ENCODE measurements at places on chromosomes 12 and 14. TPM values are rescaled to one million over a fixed set of nuclear protein-coding genes. Genes with fewer than 3 reads are reported as not detected.
A peak's percentile ranks its signal among the peaks of the same experiment; 100 is the strongest.

- DNase-seq: no peak
These were observed 20.8 kb upstream of the MLXIP start for GRCh38 chr12:122057769-122058168.

DNA sequence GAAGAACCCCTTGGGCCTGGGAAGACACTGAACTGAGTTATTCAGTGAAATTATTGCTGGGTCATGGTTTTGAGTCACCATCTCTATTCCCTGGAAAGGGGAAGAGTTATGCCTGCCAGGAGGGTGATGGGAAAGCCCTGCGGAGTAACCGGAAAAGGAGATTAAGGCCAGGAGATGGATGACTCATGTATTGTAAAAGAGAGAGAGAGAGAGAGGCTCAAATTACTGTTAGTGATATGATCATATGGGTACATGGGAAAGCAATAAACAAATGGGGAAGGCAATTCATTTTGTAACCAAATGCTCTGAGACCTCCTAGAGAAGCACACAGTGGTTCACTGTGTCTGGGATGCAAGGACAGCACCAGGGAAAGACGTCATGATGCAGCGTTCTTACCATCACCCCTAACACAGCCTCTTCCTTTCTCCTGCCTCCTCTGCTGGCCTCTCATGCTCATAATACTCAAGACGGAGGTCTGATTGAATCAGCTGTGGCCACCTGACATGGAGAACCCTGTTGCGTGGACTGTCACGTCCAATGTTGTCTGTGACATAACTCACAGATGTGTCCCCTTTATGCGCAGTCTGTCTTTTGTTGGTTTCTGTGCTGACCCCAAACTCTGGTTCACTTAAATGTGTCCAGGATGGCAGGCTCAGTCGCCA lies 243.7 kb downstream of the TMEM132D start:
- peak; percentile 89 for DNase-seq

- no peak for DNase-seq
These were observed 199.8 kb upstream of the PDZRN4 start for GRCh38 chr12:40988355-40988754.

- DNase-seq: no peak
These were observed 226.7 kb downstream of the FUT8 start for GRCh38 chr14:65639216-65639615.

DNA sequence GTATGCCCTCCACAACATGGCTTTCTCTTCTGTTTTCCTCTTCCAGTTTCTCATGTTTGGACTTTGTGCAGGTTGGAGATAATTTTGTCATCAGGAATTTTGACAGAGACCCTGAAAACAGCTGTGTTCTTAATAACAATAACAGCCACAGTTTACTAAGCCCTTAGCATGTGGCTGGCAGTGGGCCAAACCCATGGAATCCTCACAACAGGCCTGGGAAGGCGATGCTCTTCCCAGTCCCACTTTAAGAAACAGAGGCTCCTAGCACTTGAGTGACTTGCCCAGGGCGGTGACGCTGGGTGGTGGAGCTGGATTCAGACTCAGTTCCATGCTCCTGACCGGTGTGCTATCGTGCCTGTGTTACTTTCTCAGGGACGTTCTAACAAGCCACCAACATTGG lies 20.1 kb upstream of the PLEKHG3 start:
- no peak for DNase-seq

TAS2R10 gene
- not detected for total RNA-seq

FOXN3 gene
- 5.2 TPM for total RNA-seq

FZD10 gene
- 0.04 TPM for total RNA-seq

GRCh38 chr12:80018119-80018518 lies 81.2 kb upstream of the OTOGL start:
- no peak for DNase-seq

DNA sequence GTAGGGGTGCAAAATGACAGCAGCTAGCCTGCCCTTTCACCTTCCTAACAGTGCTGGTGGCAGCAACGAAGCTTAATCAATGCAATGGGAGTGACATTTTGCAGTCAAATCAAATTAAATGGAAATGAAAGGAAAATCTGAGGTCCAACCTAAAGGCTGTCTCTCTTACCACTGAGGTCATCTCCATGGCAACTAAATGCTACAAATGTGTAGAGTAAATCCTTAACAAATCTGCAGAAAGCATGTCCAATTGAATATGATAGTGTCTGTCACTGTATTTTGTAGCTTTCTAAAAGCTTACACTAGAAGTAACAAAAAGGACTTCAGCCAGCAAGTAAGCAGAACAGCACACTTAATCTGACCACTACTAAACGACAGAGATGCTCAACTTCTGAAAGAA lies 488.8 kb downstream of the BCAT1 start:
- no peak for DNase-seq

GRCh38 chr12:50803230-50803875 lies 39.4 kb upstream of the TMPRSS12 start:
- no peak for DNase-seq

PRIMA1 gene
- total RNA-seq: 0.04 TPM

GRCh38 chr14:80602946-80603345 lies 338.6 kb downstream of the CEP128 start:
- no peak for DNase-seq

DNA sequence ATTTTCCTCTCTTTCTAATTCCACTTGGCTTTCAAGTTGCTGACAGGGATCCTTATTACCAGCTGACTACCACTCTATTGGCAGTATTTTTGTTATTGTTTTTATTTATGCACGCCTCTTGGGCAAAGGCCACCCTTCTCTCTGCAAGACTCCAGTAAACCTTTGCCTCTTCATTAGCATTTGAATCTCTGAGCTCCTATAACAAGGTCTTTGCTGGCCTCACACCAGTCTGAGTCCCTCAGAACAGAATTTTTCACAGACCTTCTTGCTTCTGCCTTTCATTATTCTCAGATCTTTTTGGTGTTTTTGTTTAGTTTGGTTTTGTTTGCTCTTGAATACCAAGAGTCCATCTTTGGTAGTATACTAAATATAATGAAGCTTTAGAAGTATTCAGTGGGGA lies 145.9 kb downstream of the PDZRN4 start:
- DNase-seq: no peak

GRCh38 chr12:49565406-49566265 lies 2.3 kb downstream of the MCRS1 start:
- DNase-seq: no peak

DNA sequence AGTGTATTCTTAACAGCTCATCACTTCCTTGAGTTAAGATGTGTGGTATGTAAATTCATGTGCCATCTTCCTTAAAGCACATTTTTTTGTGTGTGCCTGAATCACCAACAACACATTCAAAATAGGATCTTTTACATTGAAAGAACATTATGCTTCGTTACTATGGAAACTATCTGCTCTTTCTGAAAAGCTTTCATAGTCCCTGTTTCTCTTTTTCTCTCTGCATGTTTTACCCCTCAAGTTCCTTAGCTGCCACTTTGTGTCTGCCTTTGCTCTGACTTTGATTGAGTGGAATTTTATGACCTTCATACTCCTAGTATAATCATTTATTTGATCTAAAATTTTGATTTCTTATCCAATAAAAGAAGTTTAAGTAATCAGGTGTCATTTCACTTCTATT lies 880.3 kb upstream of the FOXG1 start:
- DNase-seq: no peak

- peak; percentile 59 for DNase-seq
These were observed 887.0 kb downstream of the TMTC2 start for GRCh38 chr12:83573671-83574070.

- no peak for DNase-seq
These were observed 161.3 kb upstream of the CCND2 start for GRCh38 chr12:4112290-4112689.

DNA sequence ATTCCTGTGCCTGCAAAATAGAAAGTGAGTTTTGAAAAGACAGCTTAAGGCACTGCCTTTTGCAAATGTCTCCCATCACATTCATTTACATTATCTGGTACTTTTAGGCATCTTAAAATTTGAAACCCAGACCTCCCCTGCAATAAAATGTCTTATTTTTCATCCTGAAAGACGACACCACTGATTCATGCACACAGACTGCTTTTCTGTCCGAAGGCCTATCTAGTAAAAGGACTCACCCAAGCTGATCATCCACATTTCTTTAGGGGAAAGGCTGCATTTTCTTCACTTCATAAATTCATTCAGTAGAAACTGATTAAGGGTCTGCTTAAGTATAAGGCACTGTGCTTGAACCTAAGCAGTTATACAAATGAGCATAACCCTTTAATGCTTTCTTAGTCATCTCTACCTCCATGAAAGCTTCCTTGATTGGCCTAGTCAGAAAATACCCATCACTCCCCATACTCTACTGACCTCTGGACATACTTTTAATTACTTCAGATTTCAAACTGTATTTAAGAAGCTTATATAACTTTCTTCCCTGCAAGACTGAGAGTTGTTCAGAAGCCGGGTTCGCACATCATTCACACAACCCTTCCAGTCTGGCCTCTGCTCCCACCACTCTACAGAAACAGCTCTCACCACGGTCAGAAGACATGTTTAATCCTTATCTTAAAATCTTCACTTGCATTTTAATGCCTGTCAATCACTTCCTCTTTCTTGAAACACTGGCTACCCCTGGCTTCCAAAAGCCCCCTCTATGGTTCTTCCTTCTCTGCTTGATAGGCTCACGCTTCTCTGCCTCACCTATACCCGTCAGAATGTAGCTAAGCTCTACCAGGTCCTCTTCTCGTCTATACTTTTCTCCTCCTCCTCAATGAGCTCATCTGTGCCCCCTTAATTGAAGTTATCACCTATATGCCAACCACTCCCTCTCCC lies 288.6 kb downstream of the MED13L start:
- DNase-seq: no peak

- no peak for DNase-seq
These were observed 161.8 kb downstream of the EFCAB11 start for GRCh38 chr14:89792489-89793366.

GRCh38 chr14:57979376-57980048 lies 113.6 kb upstream of the SLC35F4 start:
- no peak for DNase-seq

GRCh38 chr14:68786491-68787091 lies 6.3 kb downstream of the ZFP36L1 start:
- peak; percentile 47 for DNase-seq

- DNase-seq: peak; percentile 13
These were observed 414.8 kb downstream of the SLC6A15 start for GRCh38 chr12:84497819-84498218.

GRCh38 chr12:50004696-50005095 lies 20.6 kb downstream of the RACGAP1 start:
- DNase-seq: no peak

- no peak for DNase-seq
These were observed 10.7 kb downstream of the DDX47 start for GRCh38 chr12:12823811-12824210.

DNA sequence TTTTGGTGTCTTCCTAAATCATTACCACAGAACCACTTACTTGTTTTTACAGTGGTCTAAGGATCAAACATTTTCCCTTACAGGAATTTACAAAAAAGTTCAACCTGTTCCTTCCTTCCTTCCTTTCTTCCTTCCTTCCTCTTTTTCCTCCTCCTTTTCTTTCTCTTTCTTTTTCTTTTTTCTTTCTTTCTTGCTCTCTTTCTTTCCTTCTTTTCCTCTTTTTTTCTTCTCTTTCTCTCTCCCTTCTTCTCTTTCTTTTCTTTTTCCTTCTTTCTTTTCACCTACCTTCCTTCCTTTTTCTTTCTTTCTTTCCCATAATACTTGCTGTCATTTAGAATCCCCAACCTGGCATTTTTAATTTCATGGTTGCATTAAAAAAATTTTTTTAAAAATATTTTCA lies 59.2 kb upstream of the PPP4R3A start:
- no peak for DNase-seq

ASB2 gene
- not detected for total RNA-seq

GRCh38 chr14:93720981-93721483 lies 67.3 kb downstream of the PRIMA1 start:
- DNase-seq: no peak

- no peak for DNase-seq
These were observed 5.9 kb upstream of the RCOR1 start for GRCh38 chr14:102586420-102587104.

GRCh38 chr12:104704224-104704779 lies 247.6 kb downstream of the CHST11 start:
- DNase-seq: no peak

C1QL4 gene
- total RNA-seq: 3.8 TPM

DNA sequence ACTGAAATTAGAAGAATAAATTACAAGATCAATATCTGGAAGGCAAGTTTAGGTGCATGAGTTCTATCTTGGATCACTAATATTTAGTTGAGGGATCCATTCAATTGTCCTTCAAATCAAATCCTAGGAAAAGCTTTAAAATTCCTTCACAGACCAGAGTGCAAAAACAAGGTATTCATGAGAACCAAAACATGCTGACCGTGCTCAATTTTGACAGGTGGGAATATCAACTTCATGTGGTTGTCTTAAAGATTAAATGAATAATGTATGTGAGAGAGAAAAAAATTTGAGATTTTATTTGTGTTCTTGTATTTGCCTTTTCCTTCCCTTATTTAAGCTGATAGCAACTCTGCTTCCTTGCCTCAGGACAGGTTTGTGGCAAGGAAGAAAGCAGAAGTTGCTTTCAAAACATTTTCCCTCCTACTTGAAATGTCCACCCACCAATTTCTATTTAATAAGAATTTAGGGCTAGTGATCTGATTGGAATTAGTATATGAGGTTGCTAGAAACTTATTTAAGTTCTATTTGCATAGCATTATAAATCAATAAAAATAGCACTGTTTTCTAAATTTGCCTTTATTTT lies 4.9 kb upstream of the PPP1R12A start:
- DNase-seq: no peak

DNA sequence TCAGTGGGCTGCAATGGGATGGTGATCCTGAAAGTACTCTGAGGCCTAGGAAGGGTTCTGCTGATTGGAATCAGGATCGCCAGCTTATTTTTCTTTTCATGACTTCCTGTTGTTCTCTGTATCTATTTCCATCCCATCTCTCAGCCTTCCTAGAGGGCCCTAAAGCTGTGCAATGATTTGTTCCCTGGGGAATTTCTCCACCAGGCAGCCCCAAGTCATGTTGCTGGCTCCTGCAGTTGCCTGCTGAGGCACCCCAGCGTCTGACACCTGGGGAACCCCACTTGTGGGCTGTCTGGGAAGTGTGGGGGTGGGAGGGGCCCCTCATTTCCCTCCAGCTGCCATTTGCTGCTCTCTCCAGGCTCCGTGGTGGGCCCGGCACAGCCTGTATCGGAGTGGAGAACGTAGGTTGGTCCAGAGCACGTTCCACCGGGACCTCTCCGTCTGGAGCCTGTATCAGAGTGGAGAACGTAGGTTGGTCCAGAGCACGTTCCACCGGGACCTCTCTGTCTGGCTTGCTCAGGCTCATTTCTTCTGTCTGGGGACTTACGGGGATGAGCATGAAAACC lies 138.3 kb downstream of the TSPAN9 start:
- DNase-seq: no peak

WDR20 gene
- total RNA-seq: 10.7 TPM
